Neuronal stem cell (in vitro differentiated cells): ENCODE measurements at places on chromosomes 5 and 9.
A peak's percentile ranks its signal among the peaks of the same experiment; 100 is the strongest.

- H3K4me3 ChIP-seq: no peak overlapping the region
- no peaks in the 10 kb centered on the region for H3K4me1 ChIP-seq
- no peaks in the 10 kb centered on the region for H3K36me3 ChIP-seq
Observed at GRCh38 chr9:138045541-138046490, 168.2 kb downstream of the CACNA1B start.

DNA sequence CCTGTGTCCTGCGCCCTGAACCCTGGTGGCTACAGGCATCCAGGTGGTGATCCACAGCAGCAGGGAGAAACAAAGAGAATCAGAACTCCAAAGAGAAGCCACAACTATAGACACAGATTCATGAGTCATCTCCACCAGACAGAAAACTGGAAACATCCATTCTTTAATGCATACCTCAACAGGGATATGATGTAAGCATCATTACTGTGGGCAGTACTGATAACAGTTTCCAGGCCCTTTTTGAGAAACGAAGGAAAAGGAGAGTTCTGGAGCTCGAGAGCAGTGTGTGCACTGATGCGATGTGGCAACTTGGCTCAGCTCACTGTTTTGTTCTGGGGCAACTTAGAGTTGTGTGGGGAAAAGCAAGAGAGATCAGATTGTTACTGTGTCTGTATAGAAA is 215.6 kb upstream of the ADAMTS16 start:
- H3K4me1 ChIP-seq: no peaks in the 10 kb centered on the region
- no peak overlapping the region for H3K27ac ChIP-seq
- no peak for DNase-seq
- no peaks in the 10 kb centered on the region for H3K36me3 ChIP-seq

- no peaks in the 10 kb centered on the region for H3K27me3 ChIP-seq
- no peaks in the 10 kb centered on the region for H3K36me3 ChIP-seq
- DNase-seq: no peak
- no peak overlapping the region for H3K27ac ChIP-seq
- no peak overlapping the region for H3K4me3 ChIP-seq
Observed at GRCh38 chr9:17519761-17520160, 59.1 kb upstream of the SH3GL2 start.

DNA sequence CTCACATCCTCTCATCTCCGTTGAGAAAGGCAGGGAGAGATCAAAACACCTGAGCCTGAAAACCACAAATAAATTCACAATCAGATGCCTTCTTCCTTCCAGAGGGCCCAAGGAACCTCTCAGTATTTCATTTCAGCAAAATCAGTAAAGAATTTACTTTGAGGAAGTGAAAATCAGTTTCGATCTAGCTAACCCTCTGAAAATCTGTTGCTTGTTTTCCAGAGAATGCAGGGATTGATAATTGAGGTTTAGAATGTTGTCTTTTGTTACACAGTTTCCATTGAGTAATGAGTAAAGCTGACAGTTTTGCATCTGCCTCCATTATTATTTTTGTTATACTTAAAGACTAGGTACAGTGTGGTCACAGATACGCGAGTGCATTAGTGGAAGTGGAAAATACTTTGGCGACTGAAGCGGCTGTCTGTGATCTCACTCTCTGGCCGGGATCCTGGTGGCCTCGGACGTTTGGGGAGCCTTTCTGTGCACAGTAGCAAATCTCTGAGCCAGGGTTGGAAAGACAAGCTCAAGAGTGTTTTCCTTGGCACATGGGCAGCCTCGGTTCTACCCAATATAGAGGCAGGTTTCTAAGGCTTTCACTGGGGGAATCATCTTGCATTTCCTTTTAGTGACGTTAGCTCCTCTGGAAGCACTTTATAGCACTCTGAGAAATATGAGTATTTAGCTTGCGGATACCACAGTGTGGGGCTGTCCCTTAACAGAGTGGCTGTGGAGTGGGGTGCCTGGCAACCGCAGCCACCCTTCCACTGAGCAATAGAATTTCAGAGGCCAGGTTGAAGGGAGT is 32.2 kb upstream of the ANGPTL2 start:
- H3K27ac ChIP-seq: no peak overlapping the region
- peaks cover 4% of the 10 kb centered on the region for H3K4me1 ChIP-seq
- no peaks in the 10 kb centered on the region for H3K36me3 ChIP-seq
- no peak for DNase-seq
- H3K27me3 ChIP-seq: no peaks in the 10 kb centered on the region
- H3K4me3 ChIP-seq: no peak overlapping the region

- DNase-seq: no peak
- peaks cover 3% of the 10 kb centered on the region for H3K36me3 ChIP-seq
- no peak overlapping the region for H3K4me3 ChIP-seq
- H3K27me3 ChIP-seq: no peaks in the 10 kb centered on the region
- H3K4me1 ChIP-seq: no peaks in the 10 kb centered on the region
- no peak overlapping the region for H3K27ac ChIP-seq
Observed at GRCh38 chr5:95519151-95519550, 35.6 kb downstream of the SKIC3 start.

GRCh38 chr5:149639737-149640136 is 58.4 kb downstream of the ARHGEF37 start:
- DNase-seq: no peak
- H3K27ac ChIP-seq: no peak overlapping the region
- H3K36me3 ChIP-seq: no peaks in the 10 kb centered on the region
- H3K4me1 ChIP-seq: no peaks in the 10 kb centered on the region
- H3K27me3 ChIP-seq: peaks cover 11% of the 10 kb centered on the region

DNA sequence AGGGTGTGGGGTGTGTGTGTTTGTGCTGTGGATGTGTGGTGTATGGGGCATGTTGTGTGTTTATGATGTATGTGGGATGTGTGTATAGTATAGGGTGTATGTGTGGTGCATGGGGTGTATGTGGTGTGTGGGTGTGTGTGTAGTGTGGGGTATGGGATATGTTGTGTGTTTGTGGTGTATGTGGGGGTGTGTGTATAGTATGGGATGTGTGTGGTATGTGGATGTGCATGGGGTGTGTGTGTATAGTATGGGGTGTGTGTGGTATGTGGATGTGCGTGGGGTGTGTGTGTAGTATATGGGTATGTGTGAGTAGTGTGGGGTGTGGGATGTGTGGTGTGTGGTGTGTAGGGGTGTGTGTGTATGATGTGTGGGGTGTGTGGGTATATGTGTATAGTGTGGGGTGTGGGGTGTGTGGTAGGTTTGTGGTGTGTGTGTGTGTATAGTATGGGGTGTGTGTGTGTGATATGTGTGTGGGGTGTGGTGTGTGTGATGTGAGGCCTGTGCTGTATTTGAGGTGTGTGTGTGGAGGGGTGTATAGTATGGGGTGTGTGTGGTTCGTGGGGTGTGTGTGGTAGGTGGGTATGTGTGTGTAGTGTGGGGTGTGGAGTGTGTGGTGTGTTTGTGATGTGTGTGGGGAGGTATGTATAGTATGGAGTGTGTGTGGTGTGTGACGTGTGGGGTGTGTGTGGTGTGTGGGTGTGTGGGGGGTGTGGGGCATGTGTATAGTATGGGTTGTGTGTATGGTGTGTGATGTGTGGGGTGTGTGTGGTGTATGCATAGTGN is 10.5 kb downstream of the ECSCR start:
- DNase-seq: no peak
- H3K36me3 ChIP-seq: no peaks in the 10 kb centered on the region
- peaks cover 3% of the 10 kb centered on the region for H3K27me3 ChIP-seq
- no peak overlapping the region for H3K27ac ChIP-seq

GRCh38 chr9:116209414-116210116 is 56.0 kb downstream of the PAPPA start:
- H3K4me3 ChIP-seq: no peak overlapping the region
- H3K27ac ChIP-seq: no peak overlapping the region
- H3K36me3 ChIP-seq: peaks cover 78% of the 10 kb centered on the region
- H3K4me1 ChIP-seq: no peaks in the 10 kb centered on the region
- DNase-seq: no peak
- no peaks in the 10 kb centered on the region for H3K27me3 ChIP-seq

GRCh38 chr5:61389609-61390008 is 57.6 kb downstream of the ZSWIM6 start:
- peaks cover 8% of the 10 kb centered on the region for H3K36me3 ChIP-seq
- H3K4me3 ChIP-seq: no peak overlapping the region
- H3K27me3 ChIP-seq: peaks cover 2% of the 10 kb centered on the region
- no peaks in the 10 kb centered on the region for H3K4me1 ChIP-seq

DNA sequence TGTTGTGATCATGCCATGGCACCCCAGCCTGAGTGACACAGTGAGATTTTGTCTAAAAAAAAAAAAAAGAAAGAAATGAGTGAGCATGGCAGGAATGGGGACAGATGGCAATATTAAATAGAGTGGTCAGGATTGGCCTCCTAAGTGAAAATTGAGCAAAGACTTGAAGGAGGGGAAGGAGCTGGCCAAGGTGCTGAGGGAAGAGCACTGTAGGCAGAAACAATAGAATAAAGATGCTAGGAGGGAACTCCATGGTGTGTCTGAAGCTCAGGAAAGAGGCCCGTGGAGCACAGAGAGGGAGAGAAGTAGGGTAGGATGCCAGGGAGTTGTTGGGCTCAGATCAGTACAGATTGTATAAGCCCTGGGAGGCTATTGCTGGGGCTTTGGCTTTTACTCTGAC is 64.4 kb upstream of the PCAT7 start:
- H3K4me1 ChIP-seq: no peaks in the 10 kb centered on the region
- no peaks in the 10 kb centered on the region for H3K36me3 ChIP-seq
- no peak overlapping the region for H3K4me3 ChIP-seq
- DNase-seq: peak; percentile 17

- H3K4me1 ChIP-seq: no peaks in the 10 kb centered on the region
- no peaks in the 10 kb centered on the region for H3K27me3 ChIP-seq
- no peak overlapping the region for H3K4me3 ChIP-seq
- DNase-seq: no peak
- H3K27ac ChIP-seq: no peak overlapping the region
- H3K36me3 ChIP-seq: no peaks in the 10 kb centered on the region
Observed at GRCh38 chr5:65413822-65414221, 67.9 kb downstream of the ADAMTS6 start.

DNA sequence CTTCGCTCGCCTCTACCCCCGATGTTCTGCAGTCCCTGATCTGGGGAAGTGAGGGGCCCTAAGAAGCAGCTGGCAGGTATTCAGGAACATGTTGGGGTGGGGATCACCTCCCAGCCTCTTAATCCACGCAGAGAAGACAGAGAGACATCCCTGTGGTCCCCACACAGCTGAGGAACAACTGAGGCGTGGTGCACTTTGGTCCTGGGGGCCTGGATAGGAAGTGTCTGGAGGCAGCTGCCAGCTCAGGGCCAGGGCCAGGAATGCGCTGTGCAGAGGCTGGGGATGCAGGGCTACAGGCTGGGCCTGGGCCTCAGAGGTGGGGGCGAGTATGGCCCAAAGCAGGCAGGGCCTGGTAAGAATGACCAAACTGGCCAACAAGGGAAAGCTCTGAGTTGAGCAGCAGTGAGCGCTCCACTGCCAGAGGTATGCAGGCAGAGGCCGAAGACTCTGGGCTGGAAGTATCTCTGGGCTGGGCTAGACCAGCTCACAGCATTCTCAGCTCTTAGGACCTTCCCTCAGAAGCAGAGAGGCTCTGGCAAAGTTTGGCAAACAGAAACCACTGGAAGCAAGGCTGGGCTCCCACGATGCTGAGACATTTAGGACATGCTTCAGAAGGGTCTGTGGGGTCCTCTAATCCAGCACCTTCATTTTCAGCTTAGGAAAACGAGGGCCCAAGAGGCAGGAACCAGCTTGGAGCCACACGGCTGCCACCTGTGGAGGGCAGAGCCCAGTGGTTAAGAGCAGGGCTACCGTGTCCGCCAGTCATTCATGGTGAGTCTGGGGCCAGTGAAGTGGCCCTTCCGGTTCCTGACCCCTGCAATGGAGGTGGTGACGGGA is 174.4 kb downstream of the GAPVD1 start:
- no peak overlapping the region for H3K4me3 ChIP-seq
- H3K4me1 ChIP-seq: peaks cover 9% of the 10 kb centered on the region
- no peaks in the 10 kb centered on the region for H3K27me3 ChIP-seq
- H3K36me3 ChIP-seq: peaks cover 3% of the 10 kb centered on the region
- no peak for DNase-seq
- H3K27ac ChIP-seq: peak overlapping the region; percentile 9

DNA sequence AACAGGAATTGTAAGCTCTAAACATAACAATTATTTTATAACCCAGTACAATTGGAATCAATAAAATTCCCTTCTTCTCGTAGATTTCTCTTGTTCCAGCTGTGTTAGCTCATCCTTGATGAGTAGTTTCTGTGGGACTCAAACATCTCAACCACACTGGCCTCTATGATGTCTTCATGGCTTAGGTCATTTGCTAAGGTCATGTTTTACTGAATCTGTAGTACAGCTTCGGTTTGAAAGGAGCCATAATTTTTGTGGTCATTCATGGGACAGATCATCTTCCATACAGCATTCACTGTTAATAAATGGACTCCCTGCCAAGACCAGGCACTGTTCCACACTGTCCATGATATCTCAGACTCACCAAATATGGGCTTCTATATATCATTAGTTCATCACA is 369.0 kb upstream of the RFX3 start:
- no peak overlapping the region for H3K4me3 ChIP-seq
- H3K27me3 ChIP-seq: no peaks in the 10 kb centered on the region
- no peaks in the 10 kb centered on the region for H3K36me3 ChIP-seq
- DNase-seq: no peak
- H3K4me1 ChIP-seq: peaks cover 7% of the 10 kb centered on the region
- H3K27ac ChIP-seq: no peak overlapping the region

DNA sequence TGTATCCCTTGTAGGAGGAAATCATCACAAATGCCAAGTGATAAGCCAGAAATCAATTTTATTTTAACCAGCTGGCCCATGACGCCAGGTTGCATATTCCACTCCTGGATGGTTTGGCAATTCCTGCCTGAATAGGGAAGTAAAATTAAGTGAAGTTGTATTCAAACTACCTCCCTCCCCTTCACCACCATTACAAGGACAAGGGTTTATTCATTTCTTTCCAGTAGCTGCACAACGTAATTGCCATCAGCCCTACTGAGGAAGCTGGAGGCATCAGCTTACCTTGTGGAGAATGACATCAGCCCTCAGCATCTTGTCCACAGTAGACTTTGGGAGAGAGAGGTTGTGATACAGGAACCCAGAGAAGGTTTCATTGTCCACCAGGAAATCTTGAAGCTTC is 66.6 kb downstream of the ABCA1 start:
- no peak for DNase-seq
- peaks cover 62% of the 10 kb centered on the region for H3K36me3 ChIP-seq
- no peaks in the 10 kb centered on the region for H3K27me3 ChIP-seq
- H3K4me3 ChIP-seq: no peak overlapping the region
- H3K27ac ChIP-seq: no peak overlapping the region
